ENCODE measurements at places on chromosomes 12 and 14.

- no peak for ATAC-seq
Observed at GRCh38 chr12:47102406-47102805, 22.6 kb upstream of the AMIGO2 start.

DNA sequence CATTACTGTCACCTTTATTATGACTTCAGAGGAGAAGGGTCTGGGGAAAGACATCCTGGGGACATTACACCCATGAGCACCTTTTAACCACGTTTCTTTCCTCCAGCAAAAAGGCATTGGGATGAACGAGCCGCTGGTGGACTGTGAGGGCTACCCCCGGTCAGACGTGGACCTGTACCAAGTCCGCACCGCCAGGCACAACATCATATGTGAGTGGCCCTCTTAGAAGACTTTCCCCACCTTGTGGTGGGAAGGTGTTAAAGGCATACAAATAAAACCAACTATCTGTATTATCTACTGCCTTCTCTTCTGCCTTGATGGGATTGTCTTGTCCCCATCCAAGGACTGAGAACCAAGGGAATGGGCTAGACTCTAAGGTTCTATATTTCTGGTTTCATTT is 6.0 kb downstream of the PSMD9 start:
- no peak for ATAC-seq

DNA sequence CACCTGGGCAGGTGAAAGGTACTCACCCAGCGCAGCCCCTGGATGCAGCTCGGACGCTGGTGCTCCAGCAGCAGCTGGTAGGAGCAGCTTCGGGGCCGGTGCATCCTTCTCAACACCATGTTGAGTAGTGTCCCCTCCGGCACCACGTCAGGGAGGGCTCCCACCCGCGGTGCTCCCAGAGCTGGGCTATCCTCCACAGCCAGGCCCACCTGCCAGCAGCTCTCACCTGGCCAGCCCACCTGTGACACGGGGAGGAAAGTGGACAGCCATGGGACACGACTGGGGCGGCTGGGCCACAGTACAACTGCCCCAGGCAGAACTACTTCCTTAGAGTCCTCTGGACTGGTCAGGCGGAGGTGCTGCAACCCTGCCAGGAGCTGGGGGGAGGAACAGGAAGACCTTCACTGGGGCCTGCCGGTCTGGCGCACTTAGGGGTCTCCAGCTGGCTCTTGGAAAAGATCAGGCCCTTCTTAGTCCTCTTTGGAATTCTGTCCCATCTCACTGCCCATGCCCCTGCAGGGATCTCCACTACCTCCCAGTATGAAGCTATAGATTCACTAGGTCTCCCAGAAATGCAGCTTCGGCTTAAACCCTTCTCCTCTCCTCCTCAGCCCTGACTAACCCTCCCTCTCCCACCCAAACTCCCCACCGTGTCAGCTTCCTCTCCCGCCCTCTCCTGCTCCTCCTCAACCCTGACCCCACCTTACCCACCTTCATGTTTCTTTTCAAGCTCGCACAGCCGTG is 668 bp downstream of the RAPGEF3 start:
- no peak for ATAC-seq

- no peak for ATAC-seq
Observed at GRCh38 chr12:33708935-33709334, 269.3 kb upstream of the SYT10 start.

GRCh38 chr12:25992026-25992782 is 33.7 kb downstream of the RASSF8 start:
- ATAC-seq: no peak

DNA sequence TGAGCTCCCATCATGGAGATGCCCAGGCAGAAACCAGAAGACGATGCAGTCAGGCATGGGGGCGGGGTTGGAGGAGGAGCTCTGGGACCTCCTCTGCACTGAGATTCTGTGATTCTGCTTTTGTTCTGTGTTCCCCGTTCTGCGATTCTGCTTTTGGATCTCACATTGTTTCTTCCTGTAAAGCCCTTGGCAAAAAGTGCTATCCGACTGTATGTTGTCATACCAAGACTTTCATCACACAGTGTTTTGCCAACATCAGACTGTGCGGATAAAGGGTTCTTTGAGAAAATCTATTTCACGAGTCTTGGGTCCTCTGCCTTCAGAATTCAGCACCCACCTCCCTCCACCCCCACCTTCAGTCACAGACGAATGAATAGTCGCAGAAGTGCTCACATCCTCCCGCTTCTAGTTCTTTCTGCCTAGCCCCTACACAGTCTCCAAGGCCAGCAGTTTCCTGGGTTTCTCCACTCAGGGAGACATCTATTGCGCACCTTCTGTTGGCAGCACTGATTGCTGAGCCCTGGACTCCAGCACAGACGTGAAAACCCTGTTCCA is 24.7 kb upstream of the PWP1 start:
- ATAC-seq: no peak

GRCh38 chr14:60221457-60221856 is 27.6 kb upstream of the PPM1A start:
- ATAC-seq: no peak

DNA sequence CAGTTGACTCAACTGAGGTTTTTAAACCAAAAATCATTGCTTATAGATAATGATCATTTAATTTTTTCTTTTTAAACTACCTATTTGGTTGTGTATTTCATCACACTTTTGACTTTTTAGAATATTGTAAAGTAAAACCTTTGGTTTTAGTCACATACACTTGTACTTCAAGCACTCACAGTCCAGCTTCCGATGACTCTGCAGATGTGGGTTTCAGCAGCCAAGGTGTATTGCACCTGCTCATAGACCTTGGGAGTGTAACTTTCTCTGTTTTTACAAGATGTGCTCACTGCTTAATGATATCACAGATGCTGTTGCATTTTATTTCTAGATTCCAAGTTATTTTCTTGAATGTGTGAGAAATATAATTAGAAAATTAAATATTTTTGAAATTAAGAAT is 188.3 kb upstream of the SLC38A2 start:
- no peak for ATAC-seq

DNA sequence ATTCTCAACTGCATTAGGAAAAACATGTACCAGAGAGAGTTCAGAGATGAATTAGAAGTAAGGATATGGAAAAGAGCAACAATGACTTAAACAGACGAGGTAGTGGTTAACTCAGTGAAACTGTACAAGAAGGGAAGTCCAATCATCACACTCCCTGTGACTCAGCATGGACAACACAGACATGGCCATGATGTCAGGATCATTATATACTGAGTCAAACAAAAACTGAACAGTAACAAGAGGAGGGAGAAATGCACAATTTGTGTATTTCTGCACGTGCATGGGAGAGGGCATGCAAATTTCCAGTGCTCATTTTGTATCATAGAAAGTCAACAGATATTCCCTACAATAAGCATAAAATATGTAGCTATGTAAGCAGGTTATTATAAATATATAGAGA is 1037.8 kb downstream of the BCL11B start:
- ATAC-seq: no peak

GRCh38 chr12:94862421-94862820 is 141.1 kb downstream of the NDUFA12 start:
- ATAC-seq: no peak

GRCh38 chr12:570435-570920 is 92.8 kb downstream of the NINJ2 start:
- no peak for ATAC-seq

GRCh38 chr12:69243099-69244084 is 4.0 kb downstream of the CPSF6 start:
- no peak for ATAC-seq

GRCh38 chr12:98595243-98595988 is 1.9 kb downstream of the SLC25A3 start:
- no peak for ATAC-seq

- no peak for ATAC-seq
Observed at GRCh38 chr14:22472466-22472865, 116.6 kb downstream of the DAD1 start.

GRCh38 chr14:70842851-70843462 is 33.6 kb upstream of the MAP3K9 start:
- no peak for ATAC-seq

GRCh38 chr12:49336645-49337584 is at the start of gene C1QL4:
C1QL4 (minus strand) TSS chr12:49337188; CDS start chr12:49336477, 711 bp downstream.
- ATAC-seq: peak; percentile 66

- peak; percentile 69 for ATAC-seq
Observed at GRCh38 chr12:54993181-54993835, 8.7 kb upstream of the TESPA1 start.

DNA sequence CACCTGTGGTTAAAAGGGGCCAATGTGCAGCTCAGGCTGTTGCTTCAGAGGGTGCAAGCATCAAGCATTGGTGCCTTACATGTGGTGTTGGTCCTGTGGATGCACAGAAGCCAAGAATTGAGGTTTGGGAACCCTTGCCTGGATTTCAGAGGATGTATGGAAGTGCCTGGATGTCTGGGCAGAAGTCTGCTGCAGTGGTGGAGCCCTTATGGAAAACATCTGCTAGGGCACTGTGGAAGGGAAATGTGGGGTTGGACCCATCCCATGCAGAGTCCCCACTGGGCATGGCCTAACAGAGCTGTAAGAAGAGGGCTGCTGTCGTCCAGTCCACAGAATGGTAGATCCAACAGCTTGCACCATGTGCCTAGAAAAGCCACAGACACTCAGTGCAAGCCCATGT is 36.6 kb downstream of the PCNX1 start:
- no peak for ATAC-seq

DNA sequence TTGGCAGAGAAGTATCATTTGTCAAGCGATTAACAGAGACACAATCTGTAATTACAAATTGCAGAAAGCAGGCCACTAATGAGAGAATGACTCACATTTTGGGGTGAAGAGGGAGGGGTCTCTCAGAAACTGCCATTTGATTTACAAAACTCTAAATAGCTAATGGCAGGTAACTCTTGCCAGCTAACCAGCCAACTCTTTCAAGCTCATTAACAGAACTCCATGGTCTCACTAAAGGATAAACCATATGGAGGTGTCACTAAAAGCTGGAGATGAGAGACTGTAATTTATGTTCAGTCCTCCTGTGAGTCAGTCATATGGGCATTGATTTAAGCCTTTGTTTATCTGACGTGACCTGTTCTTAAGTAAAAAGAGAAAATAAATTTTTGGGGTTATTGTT is 336.4 kb downstream of the FOXG1 start:
- no peak for ATAC-seq

DNA sequence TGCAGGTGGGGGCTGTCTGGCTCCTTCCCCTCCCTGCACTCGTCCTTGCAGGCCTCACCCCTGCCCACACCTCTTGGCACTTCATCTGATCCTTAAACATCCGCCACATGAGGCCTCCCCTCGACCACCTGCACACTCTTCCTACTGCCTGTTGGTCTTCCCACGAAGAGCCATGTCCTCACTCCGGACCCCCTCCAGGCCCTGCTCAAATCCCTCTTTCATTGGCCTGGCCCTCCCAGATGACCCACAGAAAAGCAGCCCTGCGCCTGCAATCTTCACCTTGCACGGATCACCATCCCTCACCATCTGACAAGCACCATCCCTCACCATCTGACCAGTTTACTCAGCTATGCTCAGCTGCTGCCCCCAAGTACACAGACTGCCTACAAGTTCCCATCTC is 193.6 kb downstream of the BCL11B start:
- no peak for ATAC-seq

DNA sequence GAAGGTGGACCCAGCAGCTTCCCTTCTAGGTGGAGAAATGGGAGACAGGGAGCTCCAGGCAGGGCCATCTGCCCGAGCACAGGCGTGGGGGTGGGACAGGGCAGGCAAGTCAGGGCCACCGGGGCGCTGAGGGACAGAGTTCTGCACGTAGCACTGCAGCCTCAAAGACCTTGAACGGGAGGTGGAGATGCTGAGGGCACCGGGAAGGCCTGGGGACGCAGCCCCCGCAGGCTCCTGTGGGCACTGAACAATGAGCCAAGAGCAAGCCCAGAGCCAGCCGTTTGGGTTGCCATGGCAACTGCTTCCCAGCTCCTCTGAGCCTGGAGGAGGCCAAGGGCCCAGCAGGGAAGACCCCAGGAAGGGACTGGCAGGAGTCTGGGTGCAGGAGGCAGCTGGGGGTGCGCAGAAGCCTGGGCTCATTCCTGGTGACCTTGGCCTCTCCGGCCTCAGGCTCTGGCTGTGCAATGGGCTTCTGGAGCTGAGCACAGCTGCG is 3.4 kb downstream of the LBHD2 start:
- no peak for ATAC-seq

- ATAC-seq: peak; percentile 94
Observed at GRCh38 chr12:68641138-68641537, 30.4 kb downstream of the RAP1B start.

DNA sequence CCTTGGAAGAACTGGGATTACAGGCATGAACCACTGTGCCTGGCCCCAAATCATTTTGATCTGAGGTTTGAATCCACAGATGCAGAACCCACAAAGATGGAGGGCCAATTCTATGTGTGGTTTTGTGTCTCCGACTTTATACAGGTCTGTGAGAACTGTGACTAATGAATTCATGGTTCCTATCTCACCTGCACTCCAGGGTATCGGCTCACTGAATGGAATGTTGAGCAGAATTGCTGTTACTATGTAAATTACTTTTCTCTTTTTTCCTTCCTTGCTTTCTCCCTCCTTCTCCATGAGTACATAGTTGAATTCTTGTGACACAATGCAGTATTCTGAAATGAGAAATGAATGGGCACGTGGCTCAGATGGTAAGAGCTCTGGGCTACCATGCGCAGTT is 21.1 kb upstream of the GALNT16 start:
- no peak for ATAC-seq

- no peak for ATAC-seq
Observed at GRCh38 chr14:102696856-102697495, 80.3 kb upstream of the TRAF3 start.

GRCh38 chr14:49314737-49315136 is 271.4 kb downstream of the RPS29 start:
- ATAC-seq: no peak

DNA sequence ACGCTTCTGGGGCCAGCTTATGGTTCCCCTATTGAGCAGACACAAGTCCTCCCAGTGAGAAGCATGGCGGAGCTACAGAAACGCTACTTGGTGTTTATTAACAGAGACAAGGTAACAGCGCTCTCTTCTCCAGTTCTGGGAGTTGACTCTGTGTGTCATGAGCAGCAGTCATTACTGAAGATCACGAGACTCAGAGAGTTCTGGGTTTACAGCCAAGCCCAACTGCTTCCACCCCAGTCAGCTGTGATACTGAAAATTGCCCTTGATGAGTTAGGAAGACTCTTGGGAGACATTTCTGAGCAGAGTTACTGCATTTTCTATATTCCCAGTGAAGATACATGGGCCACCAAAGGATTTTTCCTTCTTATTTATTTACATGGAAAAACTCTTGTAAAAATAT is 48.6 kb downstream of the CFAP251 start:
- ATAC-seq: no peak

- ATAC-seq: no peak
Observed at GRCh38 chr12:99157946-99158345, 489.6 kb upstream of the GARIN6 start.

DNA sequence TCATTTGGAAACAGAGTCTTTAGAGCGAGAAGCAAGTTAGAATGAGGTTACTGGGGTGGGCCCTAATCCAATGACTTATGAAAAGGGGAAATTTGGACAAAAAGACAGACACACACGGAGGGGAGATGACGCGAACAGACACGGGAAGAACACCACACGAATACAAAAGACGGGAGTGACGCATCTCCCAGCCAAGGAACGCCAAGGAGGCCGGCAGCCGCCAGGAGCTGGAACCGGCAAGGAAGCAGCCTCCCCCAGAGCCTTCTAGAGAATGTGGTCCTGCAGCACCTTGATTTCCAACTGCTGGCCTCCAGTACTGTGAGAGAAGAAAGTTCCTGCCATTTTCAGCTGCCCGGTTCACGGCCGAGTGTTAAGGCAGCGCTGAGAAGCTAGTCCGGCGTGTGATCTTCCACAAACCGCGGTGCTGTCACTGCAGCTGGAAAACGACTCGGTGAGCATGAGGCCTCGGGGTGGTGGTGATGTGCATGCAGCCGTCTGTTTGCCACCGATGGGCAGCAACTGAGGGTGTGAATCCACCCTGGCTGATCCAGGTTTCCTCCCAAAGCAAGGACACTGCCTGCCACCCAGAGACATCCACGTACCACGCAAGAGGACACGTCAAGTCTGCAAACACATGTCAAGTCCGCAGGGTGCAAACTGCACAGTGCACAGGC is 124.5 kb downstream of the NCOR2 start:
- no peak for ATAC-seq

Measured in stimulated activated memory B cell treated with anti-CD40 and anti-IgM and Interleukin-4, amounts not matched to agents 10 μg/mL and 1 μg/mL and 100 μg/mL, for 72 hours (primary cell).